ENCODE measurements at places on chromosomes 7 and 10. TPM values are rescaled to one million over a fixed set of nuclear protein-coding genes. Genes with fewer than 3 reads are reported as not detected.

- no peaks in the 10 kb centered on the region for H3K27me3 ChIP-seq
- no peaks in the 10 kb centered on the region for H3K36me3 ChIP-seq
- H3K4me1 ChIP-seq: no peaks in the 10 kb centered on the region
- DNase-seq: no peak
These were observed 47.7 kb downstream of the HHEX start for GRCh38 chr10:92737484-92737883.

DNA sequence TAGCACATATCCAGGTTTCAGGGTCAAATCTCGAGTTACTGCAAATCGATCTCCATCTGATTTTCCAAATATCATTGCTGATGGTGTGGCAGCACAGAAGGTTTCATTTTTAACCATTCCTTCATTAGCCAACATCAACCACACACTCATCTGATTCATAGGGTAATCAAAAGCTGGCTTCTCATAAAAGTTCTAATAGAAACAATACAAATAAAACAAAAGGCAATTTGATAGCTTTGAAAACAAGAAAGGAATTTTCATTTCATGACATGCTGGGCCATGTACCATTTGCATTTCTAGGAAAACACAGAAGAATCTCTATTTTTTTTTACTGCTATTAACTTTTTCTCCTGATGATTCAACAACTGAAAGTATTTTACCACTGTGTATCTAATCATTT lies 147.7 kb upstream of the SLC26A5 start:
- no peaks in the 10 kb centered on the region for H3K4me1 ChIP-seq
- no peaks in the 10 kb centered on the region for H3K36me3 ChIP-seq
- no peak for DNase-seq
- H3K4me3 ChIP-seq: no peak overlapping the region

DNA sequence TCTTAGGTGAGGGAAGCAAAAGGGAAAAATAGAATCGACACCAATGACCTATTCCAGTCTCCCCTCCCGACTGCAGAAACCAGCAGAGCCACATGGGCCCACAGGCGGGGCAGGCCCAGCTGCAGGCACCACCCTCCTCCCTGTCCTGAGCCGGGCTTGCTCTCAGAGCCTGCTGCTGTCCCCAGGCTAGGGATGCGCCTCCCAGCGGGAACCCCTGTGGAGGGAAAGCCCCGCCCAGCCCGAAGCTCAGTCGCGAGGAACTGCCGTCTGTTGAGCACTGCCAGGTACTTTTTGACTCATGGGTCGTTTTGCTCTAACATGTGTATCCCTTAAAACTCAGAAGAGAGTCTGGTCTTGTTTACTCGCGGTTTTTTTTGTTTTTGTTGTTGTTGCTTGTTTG lies 124.5 kb upstream of the RET start:
- no peak overlapping the region for H3K4me3 ChIP-seq
- peaks cover 9% of the 10 kb centered on the region for H3K27me3 ChIP-seq
- peak; percentile 55 for DNase-seq
- H3K36me3 ChIP-seq: no peaks in the 10 kb centered on the region

DNA sequence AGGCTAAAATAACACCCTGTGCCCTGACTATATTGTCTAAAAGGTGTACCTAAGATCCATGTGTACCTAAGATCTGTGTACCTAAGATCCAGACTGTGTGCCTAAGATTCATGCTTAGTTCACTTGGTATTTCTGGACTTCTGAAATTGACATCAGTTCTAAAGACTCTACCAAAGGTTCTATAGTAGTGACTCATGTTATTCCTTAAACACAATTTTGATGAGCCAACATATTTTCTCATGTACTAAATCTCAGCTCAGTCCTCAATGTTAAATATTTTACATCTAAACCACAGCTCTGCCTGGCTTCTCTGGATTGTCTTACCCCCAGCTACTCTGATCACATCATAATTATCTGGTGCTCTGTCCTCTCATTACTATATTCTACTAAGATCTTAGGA lies 802.3 kb upstream of the SORCS1 start:
- H3K27me3 ChIP-seq: no peaks in the 10 kb centered on the region
- H3K36me3 ChIP-seq: no peaks in the 10 kb centered on the region
- no peaks in the 10 kb centered on the region for H3K4me1 ChIP-seq
- no peak for DNase-seq
- H3K27ac ChIP-seq: no peak overlapping the region

DNA sequence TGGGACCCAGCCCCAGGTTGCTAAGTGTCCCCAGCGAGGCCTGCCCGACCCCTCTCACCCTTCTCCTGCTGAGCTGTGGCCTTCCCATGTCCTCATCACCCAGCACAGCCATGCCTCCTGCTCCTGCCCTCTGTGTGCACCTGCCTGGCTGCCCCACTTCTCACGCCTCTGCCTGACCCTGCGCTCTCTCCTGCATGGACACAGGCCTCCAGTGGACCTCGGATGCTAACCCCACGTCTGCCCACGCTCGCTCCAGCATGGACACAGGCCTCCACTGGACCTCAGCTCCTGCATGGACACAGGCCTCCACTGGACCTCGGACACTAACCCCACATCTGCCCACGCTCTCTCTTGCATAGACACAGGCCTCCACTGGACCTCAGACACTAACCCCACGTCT lies 111.6 kb downstream of the ADARB2 start:
- no peak overlapping the region for H3K4me3 ChIP-seq
- no peaks in the 10 kb centered on the region for H3K36me3 ChIP-seq
- no peak for DNase-seq
- no peaks in the 10 kb centered on the region for H3K4me1 ChIP-seq
- H3K27ac ChIP-seq: no peak overlapping the region

The NUDT5 gene
- total RNA-seq: 23.7 TPM

The NKX2-3 gene
- total RNA-seq: not detected
